NCI-H146 (cell line): ENCODE measurements at places on chromosomes 2 and 18.

DNA sequence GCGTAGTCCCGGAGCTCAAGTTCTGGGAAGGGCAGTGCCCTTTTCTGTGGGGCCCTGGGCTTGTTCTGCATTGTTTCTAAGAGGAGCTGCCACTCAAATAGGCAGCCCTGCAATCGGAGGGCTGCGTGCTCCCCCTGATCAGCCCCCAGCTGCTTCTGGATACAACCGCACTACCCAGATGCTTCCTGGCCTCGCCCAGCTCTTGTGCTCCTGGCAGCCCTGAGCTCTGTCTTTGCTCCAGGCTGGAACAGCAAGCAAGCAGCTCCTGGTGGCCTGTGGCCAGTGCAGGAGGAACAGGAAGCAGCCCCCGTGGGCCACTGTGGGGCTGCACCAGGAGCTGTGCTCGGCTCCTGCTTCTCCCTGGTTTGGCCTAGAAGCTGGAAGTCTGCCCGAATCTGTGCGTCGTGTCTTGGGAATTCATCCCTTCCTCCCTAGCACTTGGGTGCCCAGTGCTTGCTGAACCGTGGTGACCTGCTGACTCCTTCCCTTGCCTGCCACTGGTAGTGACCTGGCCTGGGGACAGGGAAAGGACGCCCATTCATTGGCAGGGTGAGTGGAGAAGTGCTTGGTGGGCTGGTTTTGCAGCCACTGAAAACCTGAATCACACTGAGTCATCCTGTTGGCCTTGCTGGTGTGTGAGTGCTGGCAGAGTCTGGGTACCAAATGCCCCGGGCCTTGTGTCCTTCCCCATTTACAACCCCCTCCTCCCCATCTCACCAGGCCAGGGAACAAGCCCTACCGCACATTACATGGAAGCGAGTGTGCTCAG, 27.3 kb upstream of the NTSR2 start:
- DNase-seq, result no peak

DNA sequence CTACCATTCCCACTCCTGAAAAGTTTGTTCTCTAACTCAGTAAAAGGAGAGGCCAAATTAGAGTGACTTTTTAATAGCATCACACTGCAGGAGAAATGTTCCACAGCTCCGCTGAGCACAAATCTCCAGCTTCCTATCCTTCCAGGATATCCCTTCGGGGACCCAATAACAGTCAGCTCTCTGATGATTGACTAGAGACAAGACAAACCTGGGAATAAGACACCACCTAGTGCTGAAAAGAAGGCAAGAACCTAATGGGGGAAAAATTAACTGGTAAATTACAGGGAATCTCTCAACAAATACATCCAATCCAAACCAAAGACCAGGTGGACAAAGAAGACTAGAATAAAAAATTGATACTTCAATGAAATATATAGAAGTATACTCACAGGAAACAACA, 977.1 kb upstream of the SOX11 start:
- no peak for DNase-seq

- no peak for DNase-seq
Observed at GRCh38 chr2:65608916-65609315, 176.5 kb upstream of the SPRED2 start.

DNA sequence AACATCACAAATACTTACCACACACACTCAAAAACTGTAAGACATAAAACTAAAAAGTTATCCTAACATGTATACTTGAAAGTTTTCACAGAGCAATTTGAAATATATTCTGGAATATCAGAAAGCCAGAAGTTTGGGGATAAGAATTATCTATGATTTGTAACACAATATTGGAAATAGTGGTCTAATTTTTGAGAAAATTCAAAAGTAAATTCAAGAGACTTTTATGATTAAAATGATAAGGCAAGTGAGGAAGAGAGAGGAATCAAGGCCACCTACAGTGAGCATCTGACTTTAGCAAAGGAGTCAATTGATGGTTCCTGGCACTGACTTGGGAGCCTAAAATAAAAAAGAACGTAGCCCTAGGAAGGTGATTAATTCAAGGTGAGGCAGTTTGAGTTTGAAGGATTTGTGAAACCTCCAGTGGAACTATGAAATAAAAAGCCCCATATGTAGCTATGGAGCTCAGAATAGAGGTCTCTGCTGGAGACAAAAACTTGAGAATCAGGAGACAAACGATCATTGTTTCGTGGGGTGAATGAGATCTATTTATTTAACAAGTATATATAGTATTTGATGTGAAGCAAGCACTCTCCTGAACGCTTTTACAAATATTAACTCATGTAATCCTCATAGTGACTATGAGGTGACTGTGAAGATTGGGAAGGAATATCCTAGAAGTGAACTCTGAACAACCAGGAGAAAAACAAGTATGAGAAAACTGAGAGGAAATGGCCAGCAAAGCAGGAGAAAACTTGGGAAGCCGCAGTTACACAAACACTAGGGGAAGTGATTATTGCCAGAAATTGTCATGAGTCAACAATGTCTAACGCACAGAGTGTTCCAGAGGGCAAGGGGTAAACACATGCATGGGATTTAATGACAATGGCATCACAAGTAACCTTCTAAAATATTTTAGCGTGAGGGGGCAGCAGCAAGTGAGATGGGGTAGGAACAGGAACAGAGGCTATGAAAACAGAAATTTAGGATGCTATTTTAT, 12.8 kb downstream of the TFPI start:
- DNase-seq, result no peak

- DNase-seq, result no peak
Observed at GRCh38 chr2:29072971-29073725, 1.2 kb downstream of the PCARE start.

GRCh38 chr2:218006741-218007140, 3.9 kb upstream of the TNS1 start:
- no peak for DNase-seq

DNA sequence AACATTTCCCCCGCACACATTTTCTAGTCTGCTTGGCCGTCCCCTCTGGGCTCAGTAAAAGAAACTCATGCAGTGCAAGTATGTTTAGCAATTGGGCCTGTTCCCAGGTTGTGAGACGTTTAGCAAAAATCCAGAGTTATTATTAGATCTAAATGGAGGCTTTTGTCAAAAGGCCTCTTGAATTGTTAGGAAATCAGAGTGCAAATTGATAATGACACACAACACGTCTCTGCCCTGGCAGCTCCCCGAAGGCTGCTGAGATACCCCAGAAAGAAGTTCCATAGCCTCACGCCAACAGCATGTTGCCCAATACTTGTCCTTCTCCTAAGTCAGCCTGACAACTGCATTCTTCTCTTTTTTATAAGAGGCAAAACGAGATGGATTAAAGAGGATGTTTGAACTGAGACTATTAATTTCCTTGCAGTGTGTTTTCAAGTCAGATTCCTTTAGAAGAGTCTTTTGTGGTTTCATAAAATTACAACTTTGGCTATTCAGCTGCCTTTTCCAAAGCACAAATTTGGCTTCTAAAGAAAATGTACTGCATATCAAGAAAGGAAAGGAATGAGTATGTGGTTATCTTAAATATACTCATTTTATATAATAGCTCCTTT, 202.2 kb downstream of the TRIB2 start:
- no peak for DNase-seq

DNA sequence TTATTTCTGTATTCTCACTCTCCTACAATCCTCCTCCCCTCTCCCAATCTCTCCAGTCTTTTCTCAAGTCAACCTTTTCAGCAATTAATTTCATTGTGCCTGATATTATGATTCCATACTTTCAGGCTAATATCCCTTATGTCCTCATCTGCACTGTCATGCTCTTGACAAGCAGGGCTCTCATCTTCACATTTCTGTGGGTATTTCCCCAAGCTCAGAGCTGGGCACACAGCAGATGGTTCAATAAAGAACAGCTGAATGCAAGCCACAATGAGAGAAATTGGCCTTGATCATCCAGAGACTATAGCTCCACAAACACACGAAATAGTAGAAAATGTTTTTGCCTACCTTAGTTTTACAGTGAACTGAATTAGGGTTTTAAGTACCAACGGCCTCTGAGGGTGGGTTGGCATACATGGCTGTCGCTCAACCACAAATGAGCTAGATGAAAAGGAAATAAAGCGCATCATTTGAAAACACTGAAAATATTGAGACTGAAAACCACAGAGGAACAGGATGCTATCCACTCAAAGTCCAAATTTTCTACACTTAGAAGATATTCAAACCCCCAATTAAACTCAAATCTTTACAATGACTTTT, 47.5 kb upstream of the STAT1 start:
- DNase-seq, result no peak

DNA sequence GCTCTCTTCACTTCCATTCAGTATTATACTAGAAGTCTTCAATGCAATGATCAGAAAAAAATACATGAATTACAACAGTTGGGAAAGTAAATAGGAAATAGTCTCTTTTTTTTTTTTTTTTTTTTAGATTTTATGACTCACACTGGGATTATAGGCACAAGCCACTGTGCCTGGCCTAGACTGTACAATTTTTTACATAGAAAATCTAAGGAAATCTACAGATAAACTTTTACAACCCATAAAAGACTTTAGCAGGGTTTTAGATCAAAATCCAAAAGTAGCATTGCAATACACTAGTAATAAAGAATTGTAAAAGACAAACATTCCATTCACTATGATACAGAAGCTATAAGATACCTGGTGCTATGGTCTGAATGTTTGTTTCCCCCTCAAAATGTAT, 39.0 kb downstream of the CFAP221 start:
- no peak for DNase-seq

GRCh38 chr2:197515315-197515738, 539 bp upstream of the MOB4 start:
- peak; percentile 37 for DNase-seq

GRCh38 chr18:28884304-28884703, 707.4 kb upstream of the CDH2 start:
- DNase-seq, result no peak

GRCh38 chr2:241189093-241189855, 797 bp downstream of the ANO7 start:
- DNase-seq, result no peak

- no peak for DNase-seq
Observed at GRCh38 chr2:97728091-97728731, 14.8 kb downstream of the ZAP70 start.

DNA sequence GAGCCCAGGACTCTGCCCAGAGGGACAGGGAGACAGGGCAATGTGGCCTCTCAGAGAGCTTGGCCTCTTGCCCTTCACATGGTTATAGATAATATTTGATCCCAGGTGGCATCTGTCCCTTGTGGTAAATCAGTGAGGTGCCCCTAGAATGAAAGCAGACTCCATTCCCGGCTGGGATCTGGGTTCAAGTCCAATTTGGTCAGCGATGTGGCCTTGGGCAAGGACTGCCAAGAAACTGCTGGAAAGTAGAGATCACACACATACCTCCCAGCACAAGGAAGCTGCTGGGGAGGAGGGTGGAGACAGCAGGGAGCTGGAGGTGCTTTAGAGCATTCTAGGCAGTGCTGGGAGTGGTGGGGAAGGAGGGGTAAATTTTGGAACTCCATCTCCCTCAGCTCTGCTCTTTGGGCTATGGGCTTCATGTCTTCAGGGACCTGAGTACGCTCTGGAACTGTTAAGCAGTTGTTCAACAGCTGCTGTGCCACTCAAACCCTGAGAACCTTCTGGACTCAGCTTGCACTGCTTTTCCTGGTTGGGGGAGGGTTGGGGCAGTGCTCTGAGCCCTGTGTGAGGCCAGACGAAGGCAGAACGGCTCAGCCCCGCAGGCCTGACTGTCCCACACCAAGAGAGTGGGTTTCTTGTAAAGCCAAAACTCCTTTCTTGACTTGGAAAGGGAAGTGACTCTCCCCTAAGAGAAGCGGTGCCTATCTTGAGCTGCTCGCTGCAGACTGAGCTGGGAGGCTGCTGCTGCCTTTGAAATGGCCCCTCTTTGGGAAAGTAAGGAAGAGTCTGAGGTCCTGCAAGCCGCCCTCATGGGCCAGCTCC, 23.0 kb downstream of the INPP5D start:
- no peak for DNase-seq

GRCh38 chr2:159584796-159585195, 31.6 kb downstream of the BAZ2B start:
- no peak for DNase-seq

GRCh38 chr2:30233271-30234009, 2.1 kb downstream of the LBH start:
- no peak for DNase-seq

DNA sequence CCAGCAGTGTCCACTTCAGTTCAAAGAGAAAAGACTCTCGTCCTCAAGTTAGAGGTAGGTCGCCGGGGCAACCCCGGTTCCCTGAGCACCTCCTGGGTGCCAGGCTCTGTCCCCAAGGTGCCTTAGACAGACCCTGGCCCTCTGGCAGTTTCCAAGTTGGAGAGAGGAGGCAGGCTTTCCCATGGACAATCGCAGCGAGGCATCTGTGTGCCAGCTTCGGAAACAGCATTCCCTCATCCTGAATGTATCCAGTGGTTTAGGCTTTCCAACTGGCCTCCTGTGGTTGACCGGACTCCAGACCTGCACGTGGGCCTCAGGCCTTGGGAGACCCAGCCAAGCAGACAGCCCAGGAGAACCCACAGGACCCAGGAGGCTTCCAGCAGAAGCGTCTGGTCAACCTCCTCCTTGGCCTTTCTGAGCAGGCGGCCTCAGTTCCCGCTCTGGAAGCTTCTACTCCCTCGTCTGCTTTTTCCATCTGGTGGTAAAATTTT, 70.3 kb downstream of the KCNF1 start:
- no peak for DNase-seq

DNA sequence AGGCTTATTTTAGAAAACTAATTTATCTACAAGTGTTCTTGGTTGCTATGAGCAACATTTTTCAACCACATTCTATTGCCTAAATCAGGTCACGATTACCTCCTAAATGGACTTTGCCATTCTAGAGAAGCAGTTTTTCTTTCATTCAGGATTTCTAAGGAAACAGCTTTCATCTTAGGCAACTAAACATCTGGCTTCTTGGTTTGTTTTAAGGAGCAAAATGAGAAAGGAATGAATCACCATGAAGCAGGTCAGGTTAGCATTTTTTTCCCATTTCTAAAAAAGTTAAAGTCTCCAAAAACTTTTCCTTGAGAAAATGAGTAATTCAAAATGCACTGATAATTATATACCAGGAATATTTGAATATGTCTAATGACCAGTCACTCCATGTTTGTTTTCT, 114.8 kb downstream of the GAREM1 start:
- no peak for DNase-seq
